ENCODE measurements at places on chromosomes 4 and X. TPM values are rescaled to one million over a fixed set of nuclear protein-coding genes. Genes with fewer than 3 reads are reported as not detected.

DNA sequence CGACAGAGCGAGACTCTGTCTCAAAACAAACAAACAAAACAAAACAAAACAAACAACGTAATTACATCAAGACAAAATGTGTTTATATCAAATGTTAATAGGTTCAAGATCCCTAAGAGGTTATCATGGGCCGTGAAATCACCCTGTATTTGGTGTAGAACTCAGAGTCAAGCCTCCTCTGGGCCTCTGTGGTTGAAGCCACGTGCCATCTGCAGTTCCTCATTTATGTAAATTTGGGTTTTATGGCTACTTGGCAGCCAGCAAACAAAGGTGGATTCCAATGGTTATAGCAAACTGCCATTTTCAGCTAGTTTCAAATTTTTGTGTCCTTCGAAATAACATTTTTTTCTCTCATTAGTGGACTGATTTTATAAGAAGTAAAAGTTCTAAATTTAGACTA lies 16.4 kb downstream of the NSDHL start:
- H3K27me3 ChIP-seq = no peaks in the 10 kb centered on the region
- peaks cover 23% of the 10 kb centered on the region for H3K36me3 ChIP-seq
- DNase-seq = no peak
- H3K27ac ChIP-seq = no peak overlapping the region
- peaks cover 7% of the 10 kb centered on the region for H3K4me1 ChIP-seq

DNA sequence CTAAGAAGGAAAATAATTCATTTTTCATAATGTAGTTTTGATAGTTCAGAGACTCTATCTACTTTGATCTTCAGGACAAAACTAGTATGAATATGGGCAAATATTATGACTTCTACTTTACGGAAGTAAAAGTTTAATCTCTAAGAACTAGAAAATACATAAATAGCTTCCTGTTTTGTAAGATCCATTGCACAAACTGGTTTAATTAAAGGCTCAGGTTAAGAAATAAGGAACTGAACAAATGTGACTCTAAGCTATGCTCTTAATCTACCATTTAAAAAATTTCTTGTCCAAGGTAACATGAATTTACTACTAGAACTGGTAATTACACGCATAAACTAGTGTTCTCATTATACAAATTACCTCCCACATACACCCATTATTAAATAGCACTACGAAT lies 360.6 kb downstream of the INPP4B start:
- no peaks in the 10 kb centered on the region for H3K4me1 ChIP-seq
- H3K27ac ChIP-seq = no peak overlapping the region
- DNase-seq = no peak
- no peaks in the 10 kb centered on the region for H3K36me3 ChIP-seq
- no peak overlapping the region for H3K4me3 ChIP-seq
- no peaks in the 10 kb centered on the region for H3K27me3 ChIP-seq

GRCh38 chr4:54852602-54853001 lies 194.8 kb downstream of the KIT start:
- no peaks in the 10 kb centered on the region for H3K4me1 ChIP-seq
- no peak overlapping the region for H3K27ac ChIP-seq
- DNase-seq = no peak
- H3K27me3 ChIP-seq = no peaks in the 10 kb centered on the region

Gene TRIM61
- total RNA-seq = 1.0 TPM

- DNase-seq = no peak
- no peak overlapping the region for H3K4me3 ChIP-seq
- no peaks in the 10 kb centered on the region for H3K27me3 ChIP-seq
Observed at GRCh38 chrX:114924856-114925255, 92.6 kb downstream of the IL13RA2 start.

Gene ARFIP1
- 16.3 TPM for total RNA-seq

DNA sequence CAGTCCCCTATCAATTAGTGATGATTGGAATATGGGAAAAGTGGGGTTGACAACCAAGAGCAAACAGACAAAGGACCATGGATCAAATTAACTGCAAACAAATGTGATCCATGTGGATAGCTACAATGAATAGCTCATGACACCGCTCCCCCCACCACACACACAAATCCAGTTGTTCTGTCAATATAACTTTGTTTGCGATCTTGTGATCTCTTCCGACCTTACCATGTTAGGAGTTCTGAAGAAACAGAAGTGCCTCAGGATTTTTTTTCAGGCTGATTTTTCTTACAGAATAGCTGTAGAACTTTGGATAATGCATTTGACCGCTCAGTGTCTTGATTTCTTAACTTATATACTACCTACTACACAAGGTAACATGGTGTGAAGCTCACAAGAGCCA lies 116.6 kb downstream of the SH2D1A start:
- no peaks in the 10 kb centered on the region for H3K36me3 ChIP-seq
- no peaks in the 10 kb centered on the region for H3K27me3 ChIP-seq
- no peak overlapping the region for H3K4me3 ChIP-seq
- H3K27ac ChIP-seq = no peak overlapping the region
- no peaks in the 10 kb centered on the region for H3K4me1 ChIP-seq
- DNase-seq = no peak

DNA sequence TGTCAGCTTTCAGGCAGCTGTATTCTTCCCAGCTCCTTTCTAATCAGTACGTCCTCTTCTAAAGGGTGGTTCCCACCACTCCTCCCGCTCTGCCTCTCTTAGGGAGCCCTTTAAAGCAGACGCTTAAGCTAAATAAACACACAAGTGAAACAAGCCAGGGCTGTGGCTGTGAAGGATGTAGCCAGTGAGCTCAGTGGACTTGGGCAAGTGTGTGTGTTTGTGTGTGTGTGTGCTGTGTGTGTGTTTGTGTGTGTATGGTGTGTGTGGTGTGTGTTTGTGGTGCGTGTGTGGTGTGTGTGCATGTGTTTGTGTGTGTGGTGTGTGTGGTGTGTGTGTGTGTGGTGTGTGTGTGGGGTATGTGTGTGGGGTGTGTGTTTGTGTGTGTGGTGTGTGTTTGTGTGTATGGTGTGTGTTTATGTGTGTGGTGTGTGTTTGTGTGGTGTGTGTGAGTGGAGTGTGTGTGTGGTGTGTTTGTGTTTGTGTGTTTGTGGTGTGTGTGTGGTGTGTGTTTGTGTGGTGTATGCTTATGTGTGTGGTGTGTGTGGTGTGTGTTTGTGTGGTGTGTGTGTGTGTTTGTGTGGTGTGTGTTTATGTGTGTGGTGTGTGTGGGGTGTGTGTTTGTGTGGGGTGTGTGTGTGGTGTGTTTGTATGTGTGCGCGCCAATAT lies 283.3 kb downstream of the PTTG2 start:
- peaks cover 9% of the 10 kb centered on the region for H3K4me1 ChIP-seq
- no peak overlapping the region for H3K27ac ChIP-seq
- H3K36me3 ChIP-seq = no peaks in the 10 kb centered on the region
- no peaks in the 10 kb centered on the region for H3K27me3 ChIP-seq
- no peak overlapping the region for H3K4me3 ChIP-seq
- DNase-seq = no peak

- H3K27ac ChIP-seq = no peak overlapping the region
- no peaks in the 10 kb centered on the region for H3K36me3 ChIP-seq
- H3K4me1 ChIP-seq = no peaks in the 10 kb centered on the region
Observed at GRCh38 chrX:105191878-105192277, 28.6 kb downstream of the TEX13A start.

DNA sequence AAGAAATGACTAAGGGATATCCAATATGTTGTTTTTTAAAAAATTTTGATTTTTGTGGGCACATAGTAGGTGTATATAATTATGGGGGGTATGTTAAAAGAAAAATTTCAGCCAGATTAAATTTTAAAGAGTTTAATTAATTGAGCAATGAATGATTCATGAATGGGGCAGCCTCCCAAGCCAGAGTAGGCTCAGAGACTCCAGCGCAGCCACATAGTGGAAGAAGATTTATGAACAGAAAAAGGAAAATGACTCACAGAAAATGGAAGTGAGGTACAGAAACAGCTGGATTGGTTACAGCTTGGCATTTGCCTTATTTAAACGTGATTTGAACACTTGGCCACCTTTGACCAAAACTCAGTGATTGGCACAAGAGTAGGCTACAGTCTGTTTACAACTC lies 91.7 kb downstream of the SPATA18 start:
- DNase-seq = no peak
- no peak overlapping the region for H3K27ac ChIP-seq
- H3K4me3 ChIP-seq = no peak overlapping the region
- H3K36me3 ChIP-seq = no peaks in the 10 kb centered on the region
- no peaks in the 10 kb centered on the region for H3K4me1 ChIP-seq

DNA sequence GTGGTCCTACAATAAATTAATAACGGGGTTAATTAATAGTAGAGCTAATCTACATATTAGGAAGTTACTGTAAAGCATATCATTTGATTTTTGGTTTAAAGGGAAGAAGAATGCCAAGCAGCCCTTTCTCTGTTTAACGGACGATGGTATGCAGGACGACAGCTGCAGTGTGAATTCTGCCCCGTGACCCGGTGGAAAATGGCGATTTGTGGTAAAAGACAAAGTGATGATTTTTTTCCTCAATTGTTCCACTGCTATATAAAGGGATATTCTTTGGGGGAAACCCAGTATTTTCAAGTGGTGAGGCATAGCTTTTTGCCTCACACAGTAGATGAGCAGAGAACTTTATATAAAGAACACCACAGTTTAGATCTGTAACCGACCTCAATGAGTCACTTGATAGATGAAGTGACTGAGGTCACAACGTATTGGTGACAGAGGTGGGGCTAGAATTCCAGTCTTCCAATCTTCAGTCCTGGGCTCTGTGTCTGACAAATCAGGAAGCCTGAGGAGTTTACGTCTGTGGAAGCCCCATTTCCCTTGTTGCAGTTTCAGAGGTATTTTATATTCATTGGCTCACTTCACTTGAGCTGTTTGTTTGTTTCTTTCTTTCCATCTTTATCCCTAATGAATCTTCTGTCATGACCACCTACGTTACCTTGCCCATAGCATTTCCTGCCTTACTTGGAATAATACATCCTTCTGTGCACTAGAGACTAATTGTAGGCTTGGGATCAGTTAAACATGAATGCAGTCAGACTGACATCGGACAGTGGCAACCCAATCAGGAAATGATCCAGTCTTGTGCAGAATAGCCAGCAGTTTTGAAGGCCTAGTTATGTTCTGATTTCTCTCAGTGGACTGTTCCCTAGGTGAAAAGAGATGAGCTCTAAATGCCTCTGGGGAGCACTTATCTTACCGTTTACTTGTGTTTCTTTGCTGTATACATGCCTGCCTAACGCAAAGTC lies 30.1 kb downstream of the ZRSR2 start:
- H3K4me1 ChIP-seq = peaks cover 31% of the 10 kb centered on the region
- no peak overlapping the region for H3K4me3 ChIP-seq
- DNase-seq = no peak

All from activated CD4-positive, alpha-beta memory T cell treated with anti-CD3 and anti-CD28 coated beads, Interleukin-2, amount 10 ng/mL, durations not matched to agents 7 days and 5 days (primary cell).